Cortex of kidney (tissue), 1 donor: ENCODE measurements at places on chromosomes 1 and 21.

GRCh38 chr1:170085091-170085490 is 10.6 kb upstream of the KIFAP3 start:
- DNase-seq = no peak

DNA sequence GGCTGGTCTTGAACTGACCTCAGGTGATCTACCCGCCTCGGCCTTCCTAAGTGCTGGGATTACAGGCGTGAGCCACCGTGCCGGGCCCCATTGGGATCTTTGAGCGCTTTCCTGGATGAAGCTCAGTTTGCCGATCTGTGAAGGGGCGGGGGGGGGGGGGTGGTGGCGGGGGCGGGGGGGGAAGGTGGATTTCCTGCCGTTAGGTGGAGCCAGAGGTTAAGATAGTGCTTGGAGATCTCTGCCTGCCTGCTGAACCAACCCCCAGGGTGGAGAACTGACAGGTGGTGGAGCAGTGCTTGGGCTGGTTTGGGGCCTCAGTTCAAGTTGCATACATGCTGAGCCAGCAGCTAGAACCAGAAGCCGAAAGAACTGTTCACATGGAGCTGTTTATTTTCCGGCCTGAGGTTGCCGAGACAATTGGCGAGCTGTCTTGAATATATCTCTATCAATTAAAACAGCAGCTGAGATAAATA is 1.7 kb downstream of the TMCC2 start:
- no peak for DNase-seq

DNA sequence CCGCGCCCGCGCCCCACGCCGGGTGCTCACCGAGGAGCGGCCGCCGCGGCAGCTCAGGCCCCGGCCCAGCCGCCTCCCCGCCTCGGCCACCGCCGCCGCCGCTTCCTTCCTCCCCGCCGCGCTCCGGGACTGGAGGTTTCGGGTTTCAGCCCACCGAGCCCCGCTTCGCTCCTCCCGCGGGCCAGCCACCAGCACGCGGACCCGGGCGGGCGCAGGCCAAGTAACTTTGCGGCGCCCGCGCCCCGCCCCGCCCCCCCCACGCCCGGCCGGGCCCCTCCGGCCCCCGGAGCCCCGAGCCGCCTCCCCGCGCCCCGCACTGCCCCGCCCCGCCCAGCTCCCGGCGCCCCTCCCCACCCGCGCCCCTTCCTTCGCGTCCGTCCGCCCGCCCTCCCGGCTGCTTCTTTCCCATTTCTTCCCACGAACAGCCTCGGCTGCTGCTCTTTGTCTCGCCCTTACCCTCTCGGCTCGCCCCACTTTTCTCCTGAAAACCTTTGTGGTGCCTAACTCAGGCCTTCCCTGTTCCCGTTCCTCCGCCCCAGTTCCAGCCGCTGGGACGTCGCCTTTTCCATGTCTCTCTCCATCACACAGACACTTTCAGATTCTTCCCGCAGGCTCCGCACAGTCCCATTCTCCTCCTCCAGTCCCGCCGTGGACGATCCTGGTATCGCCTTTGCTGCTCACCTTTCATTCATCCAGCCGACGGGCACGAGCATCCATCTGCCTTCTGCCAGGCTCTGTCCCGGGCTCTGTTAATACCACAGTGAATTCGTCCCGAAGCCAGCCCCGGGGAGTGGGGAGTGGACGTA is at the start of gene GPR161:
GPR161 (minus strand) TSS at position 222 of the 806 bp plus-strand sequence. CDS start 32,080 bp downstream, outside the sequence.
- DNase-seq = no peak

- DNase-seq = no peak
Observed at GRCh38 chr1:19903621-19904020, 19.8 kb downstream of the PLA2G2E start.

DNA sequence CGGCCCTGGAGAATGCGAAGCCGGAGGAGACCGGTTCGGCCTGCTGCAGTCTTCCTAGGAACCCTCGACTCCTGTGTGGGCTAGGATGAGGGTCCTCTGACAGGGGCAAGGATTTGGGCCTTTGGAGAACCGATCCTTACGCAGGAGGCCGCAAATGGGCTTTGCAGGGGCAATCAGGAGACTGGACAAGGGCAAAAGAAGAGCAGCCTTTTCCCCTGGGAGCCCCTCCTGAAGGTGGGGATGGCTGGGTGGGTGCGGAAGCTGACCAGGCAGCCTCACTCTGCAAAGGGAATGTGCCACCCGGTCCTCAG is 111.7 kb downstream of the NAV1 start:
- DNase-seq = no peak

DNA sequence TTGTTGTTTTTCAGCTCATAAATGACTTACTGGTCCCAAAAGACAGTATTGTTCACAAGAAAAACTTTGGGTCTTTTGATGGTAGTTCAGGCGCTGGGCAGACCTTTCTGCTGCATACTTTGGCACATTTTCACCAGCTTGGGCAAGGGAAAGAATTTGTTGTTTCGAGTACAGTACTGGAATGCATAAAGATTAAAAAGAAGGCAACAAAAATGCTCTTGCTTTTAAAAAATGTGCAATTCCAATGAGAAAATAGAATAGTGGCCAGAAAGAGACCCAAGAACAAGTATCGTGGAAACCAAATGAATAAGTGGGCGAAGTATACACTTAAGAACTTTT is 56.0 kb downstream of the CLIC6 start:
- no peak for DNase-seq

GRCh38 chr1:228031276-228031995 is 24.6 kb downstream of the WNT3A start:
- DNase-seq = no peak

DNA sequence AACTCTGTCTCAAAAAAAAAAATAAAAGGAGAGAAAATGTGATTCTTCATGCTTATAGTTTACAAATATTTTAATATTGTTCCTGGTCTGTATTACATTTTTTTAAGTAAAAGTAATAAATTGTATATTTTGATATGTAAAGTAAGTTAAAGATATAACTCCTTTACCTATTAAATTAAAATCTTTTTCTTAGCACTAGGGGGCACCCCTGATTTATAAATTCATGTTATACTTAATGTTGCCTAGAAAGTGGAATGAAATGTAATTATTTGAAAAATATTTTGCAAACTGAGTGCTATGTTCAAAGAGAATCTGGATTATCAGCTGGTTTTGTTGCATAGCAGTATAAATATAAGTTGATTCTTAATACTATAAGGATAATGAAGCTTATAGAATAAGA is 49.2 kb downstream of the RALGPS2 start:
- DNase-seq = no peak

DNA sequence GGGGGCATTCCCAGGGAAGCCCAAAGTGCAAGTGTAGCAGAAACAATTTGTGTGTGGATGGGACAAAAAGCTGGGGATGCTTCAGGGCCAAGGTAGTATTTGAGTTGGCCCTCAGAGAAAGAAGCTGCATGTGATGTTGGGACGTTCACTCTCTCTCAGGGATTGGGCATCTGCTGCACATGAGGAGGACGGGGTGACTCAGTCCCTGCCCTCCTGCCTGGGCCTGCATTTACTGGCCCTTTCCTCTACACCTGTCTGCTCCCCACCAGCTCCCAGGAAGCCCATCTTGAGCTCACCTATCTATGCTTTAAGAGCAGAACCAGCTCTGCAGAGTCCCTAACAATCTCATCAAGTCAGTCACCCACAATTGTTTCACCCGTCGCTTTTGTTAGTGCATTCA is 23.5 kb upstream of the MPZL1 start:
- DNase-seq = no peak

DNA sequence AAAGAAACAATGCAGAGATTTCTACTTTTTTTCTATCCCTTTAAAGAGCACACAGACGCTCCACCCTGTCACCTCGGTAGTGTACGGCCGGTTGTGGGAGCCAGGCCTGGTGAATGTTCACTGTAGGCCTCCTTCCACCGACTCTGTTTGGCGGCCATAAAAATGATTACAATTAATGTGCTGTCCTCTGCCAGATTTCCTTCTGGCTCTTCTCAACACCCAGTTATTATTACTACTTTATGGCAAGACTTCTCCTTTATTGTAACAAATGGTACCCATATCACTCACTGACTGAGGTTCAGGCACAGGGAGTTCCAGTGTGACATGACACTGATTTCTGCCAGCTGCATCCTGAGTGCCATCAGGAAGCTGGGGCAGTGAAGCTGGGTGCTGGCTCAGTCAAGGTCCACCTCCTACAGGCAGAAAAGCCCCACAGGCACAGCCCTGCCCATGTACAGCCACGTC is 37.4 kb downstream of the GPR161 start:
- DNase-seq = no peak

GRCh38 chr1:23772049-23772853 is 6.0 kb upstream of the PITHD1 start:
- no peak for DNase-seq

DNA sequence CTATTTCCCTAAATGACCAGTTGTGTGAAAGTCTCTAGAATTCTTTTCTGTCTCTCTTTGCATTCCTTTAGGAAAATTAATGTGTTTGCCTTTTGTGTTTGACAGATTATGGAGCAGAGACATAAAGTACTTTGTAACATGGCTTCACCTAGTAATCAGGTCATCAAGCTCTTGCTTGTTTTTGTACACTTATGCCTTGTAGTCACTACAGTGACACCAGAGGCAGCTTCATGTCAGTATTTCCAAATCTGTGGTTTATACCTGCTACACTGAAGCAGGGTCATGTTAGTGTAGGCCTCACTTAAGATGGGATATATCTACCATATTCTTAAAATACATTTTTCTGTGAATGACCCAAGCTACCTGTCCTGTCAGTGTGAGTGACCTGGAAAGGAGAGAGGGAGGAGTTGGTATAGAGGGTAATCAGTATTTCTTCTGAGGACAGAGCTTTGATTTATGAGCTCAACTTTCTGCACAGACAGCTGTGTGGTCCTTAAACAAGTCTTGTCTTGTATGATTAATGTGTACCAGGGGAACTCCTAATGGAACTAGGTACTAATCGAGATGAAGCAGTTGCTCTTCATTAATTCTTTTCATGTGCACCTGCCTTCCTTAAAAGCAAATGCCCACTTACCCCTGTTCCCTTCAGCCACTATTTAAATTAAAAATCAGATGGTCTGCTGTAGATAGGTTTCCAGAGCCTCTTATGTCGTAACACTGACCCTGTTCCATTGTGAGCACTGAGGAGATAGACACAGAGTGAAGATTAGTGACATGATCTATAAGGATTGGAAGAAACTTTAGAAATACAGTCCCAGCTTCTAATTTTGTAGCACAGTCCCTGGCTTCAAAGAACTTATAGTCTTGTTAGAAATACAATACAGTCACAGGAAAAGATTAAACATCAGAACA is 45.7 kb downstream of the MACO1 start:
- no peak for DNase-seq

- DNase-seq = no peak
Observed at GRCh38 chr1:193103759-193104501, 1.3 kb downstream of the GLRX2 start.

GRCh38 chr1:15946571-15947381 is 29.1 kb downstream of the ZBTB17 start:
- DNase-seq = no peak

DNA sequence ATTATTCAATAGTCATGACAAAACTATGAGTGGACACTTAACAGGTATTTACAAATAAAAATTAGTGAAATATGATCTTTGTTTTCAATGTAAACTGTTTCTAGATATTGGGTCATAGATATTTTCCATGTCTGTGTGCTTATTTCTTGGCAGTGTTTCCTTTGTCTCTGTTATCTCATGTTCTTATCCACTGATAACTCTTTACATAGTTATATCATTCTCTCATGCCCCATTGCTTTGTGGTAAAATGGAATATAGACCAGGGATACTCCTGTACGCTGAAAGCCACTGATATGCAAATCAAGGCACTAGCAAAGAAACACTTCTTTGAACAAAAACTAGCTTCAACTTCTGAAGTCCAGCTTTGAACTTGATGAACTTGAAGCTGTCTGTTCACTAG is 113.1 kb downstream of the ITSN1 start:
- no peak for DNase-seq

- no peak for DNase-seq
Observed at GRCh38 chr1:228278432-228278941, 70.6 kb downstream of the OBSCN start.

- no peak for DNase-seq
Observed at GRCh38 chr1:92975551-92976232, 14.4 kb upstream of the DIPK1A start.

DNA sequence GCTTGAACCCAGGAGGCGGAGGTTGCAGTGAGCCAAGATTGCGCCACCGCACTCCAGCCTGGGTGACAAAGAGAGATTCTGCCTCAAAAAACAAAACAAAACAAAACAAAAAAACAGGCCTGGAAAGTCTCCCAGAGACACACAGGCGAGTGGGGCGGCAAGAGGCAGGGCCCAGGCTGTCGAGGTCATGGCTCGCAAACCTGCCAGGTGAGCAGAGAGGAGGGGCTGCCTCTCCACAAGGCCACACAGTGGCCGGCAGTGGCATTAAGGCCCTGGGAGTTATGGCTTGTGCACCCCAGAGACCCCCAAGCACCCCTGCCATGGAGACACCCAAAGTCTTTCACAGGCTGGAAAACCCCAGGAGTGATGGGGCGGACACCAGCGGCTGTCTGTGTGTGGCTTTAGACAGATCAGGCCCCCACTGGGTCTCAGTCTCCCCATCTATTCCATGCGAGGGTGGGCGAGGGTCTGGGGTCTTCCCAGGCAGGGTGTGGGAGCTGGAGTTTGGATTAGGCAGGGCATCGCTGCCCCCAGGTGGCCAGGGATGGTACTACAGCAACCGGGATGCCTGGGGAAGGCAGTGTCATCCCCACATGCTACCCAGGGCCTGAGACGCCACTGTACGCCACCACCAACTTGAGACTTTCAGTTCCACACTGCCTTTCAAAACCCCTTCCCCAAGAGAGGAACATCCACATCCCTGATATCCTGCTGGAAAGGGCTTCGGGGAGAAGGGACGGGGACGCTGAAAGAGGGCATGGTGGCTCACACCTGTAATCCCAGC is 7.3 kb upstream of the CTRC start:
- DNase-seq = no peak

DNA sequence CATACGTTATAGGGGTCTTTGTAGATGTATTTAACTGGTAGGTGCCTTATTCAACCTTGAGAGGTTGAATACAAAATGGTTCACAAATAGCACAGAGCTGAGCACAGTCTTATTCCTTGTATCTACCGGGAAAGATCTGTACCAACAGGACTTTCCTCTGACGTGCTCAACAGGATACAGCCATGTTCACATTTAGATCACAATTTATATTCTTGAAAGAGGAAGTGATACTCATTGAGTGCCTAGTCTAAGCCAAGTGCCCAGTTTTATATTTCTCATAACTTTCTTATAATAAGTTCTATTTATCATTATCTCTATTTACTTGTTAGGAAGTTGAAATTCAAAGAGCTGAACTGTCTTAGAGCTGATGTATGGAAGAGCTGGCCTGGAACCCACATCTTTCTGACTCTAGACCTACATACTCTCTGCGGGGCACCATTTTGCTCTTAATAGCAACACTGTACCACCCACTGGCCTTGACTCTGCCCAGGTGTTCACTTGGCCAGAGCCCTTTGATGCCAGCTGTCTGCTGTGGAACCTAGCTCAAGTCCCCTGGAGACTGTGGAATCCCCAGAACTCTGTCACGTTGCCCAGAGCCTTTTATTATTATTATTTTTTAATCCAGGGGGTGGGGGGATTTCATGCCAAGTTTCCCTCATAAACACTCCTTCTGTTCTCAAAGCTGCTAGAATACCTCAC is 156.2 kb downstream of the TPR start:
- DNase-seq = no peak
